ENCODE measurements at places on chromosomes 2 and 18. TPM values are rescaled to one million over a fixed set of nuclear protein-coding genes. Genes with fewer than 3 reads are reported as not detected.

GRCh38 chr2:236554629-236555282 lies 14.9 kb upstream of the ACKR3 start:
- DNase-seq: no peak

- DNase-seq: no peak
These were observed 306.1 kb downstream of the NOL4 start for GRCh38 chr18:33918571-33918970.

- DNase-seq: no peak
These were observed 439.1 kb upstream of the ID2 start for GRCh38 chr2:8242739-8243138.

DNA sequence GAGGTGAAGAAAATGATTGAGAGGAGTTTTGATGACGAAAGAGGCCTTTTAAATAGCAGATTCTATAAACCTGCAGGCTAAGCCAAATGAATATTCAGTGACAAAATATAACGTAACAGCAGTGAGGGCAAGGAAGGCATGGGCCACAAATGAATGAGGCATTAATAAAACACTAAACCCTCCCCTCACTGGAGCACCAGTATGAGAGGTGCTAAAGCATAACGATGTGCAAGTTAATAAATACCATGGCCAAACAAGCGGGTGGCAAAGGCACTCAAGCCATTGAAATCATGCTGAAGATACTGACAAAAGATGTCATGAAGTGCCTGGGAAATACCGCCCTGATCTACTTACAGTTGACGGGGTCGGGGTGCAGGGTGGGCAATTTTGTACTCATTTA lies 30.2 kb upstream of the LONRF2 start:
- no peak for DNase-seq

GRCh38 chr18:13165636-13166423 lies 52.7 kb upstream of the LDLRAD4 start:
- DNase-seq: no peak

GRCh38 chr2:101500180-101500579 lies 25.3 kb upstream of the RFX8 start:
- no peak for DNase-seq

DNA sequence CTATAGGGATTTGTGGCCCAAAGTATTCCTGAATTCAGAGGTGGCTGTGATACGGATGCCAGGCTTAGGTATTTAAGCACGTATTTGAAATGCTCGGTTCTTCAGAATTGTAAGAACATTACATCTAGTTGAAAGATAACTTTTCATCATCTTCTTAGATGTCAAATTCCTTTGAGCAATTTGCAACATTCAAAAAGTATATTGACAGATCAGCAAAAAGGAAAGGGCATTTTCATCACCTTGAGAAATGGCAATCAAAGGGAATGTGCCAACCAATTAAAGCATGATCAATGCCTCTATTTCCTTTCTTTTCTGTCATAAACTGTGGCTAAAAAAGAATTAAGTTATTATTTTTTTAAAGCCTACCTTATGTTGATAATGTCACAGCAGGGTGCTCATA lies 66.3 kb upstream of the LRRTM4 start:
- no peak for DNase-seq

DNA sequence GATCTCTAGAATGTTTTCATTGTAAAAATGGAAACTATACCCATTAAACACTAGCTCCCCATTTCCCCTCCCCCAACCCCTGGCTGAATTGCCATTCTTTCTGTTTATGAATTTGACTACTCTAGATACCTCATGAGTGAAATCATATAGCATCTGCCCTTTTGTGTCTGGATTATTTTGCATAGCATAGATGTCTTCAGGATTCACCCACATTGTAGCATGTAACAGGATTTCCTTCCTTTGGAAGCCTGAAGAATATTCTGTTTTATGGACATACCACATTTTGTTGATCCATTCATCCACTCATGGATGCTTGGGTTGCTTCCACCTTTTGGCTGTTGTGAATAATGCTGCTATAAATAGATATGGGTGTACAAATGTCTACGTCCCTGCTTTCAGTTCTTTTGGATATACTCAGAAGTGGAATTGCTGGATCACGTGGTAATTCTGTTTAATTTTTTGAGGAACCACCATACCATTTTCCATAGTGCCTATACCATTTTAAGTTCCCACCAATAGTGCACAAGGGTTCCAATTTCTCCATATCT lies 7.7 kb upstream of the ASB1 start:
- no peak for DNase-seq

DNA sequence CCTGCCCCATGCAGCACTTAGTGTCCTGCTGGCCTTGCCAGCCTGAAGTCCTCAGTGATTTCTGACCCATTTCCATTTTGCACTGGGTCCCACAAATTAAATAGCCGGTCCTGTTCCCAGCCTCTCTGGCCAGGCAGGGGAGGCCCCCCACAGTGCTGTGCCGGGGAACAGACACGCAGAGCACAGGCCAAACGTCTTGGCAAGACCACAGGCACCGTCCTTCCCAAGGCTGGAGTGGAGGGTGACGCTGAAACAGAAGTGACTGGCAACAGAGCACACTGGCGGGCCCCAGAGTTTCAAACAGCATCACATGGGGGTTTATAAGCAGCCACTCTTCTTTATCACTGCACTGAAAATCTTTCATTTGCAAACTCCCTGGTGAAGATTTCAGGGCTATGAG lies 52.2 kb downstream of the EDAR start:
- DNase-seq: no peak

DNA sequence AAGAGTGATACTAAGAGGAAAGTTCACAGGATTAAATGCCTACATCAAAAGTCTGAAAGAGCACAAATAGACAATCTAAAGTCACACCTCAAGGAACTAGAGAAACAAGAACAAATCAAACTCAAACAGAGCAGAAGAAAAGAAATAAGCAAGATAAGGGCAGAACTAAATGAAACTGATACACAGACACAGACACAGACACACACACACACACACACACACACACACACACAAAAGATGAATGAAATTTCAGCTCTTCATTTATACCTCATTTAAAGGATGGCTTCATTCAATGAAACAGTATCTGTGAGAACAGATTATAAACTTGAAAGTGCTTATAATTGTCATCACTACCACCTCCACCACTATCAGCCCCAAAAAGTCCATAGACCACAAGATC lies 428.9 kb downstream of the MBD2 start:
- DNase-seq: no peak

- DNase-seq: peak; percentile 6
These were observed 154.0 kb downstream of the DYSF start for GRCh38 chr2:71607151-71607889.

DNA sequence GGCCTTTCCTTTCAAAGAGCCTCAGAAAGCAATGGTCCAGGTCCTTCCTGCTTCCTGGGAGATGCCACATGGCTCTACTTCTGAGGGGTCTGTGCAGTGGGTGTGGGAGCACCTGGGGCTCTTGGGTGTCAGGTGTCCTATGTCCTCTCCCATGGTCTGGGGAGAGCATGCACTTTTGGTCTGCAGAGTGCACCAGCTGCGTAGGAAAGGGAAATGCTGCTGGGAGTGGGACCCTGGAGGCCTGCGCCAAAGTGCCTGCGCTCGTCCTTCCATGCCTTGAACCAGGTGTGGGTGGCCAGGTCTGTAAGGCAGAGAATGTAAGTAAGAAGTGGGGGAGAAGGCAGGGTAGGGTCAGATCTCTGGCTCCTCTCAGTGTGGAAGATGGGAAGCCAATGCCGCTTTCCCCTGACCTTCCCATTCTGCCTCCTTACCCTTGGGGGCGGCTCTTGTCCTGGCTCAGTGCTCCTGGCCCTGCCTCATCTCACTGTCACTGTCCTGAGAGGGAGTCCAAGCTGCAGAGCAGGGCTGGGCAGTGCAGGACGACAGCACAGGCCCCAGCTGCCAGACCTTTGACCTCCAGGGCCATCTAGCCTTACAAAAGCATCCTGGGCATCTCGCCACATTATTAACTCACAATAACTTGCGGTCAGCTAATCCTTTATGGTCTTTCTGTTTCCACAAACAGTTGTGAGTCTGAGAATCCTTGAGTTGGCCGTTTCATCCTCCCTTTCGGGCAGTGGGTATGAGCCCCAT lies 6.6 kb upstream of the PROM2 start:
- no peak for DNase-seq

- no peak for DNase-seq
These were observed 6.1 kb downstream of the MAB21L4 start for GRCh38 chr2:240889601-240890560.

DNA sequence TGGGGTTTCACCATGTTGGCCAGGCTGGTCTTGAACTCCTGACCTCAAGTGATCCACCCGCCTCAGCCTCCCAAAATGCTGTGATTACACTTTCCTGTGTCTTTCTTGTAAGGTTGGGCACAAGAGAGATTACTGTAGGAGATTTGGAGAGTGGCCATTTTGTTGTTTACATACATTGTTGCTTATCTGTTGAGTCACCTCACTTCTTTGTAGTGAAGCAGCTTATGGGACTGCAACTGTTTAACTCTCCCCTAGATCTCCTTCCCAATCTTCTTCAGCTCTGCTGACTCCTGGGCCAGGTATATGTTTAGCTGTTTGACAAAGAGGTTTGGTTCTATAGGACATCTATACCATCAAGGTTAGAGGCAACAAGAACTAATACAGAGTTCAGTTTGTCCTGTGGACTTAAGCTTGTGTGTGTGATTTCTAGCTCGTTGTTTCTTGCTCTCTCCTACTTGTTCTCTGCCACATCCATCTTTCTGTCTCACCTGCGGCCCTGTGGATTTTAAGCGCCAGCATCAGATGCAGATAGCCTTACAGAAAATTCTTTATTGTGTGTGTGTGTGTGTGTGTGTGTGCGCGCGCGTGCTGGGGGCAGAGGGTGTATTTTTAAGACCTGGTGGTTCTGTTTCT lies 95.4 kb downstream of the HAUS1 start:
- no peak for DNase-seq

GRCh38 chr18:32095900-32096229 lies 4.2 kb downstream of the RNF138 start:
- no peak for DNase-seq

- no peak for DNase-seq
These were observed 31.1 kb downstream of the KIF5C start for GRCh38 chr2:148906124-148906523.

- DNase-seq: no peak
These were observed 67.1 kb downstream of the DIS3L2 start for GRCh38 chr2:232028631-232029030.

The CTLA4 gene
- not detected for total RNA-seq

The CNTNAP5 gene
- 1.4 TPM for total RNA-seq

The AGFG1 gene
- 60.4 TPM for total RNA-seq

The KCNE4 gene
- 12.4 TPM for total RNA-seq

The ZNF396 gene
- total RNA-seq: 3.9 TPM

The UGT1A7 gene
- not detected for total RNA-seq

The MARS2 gene
- not detected for total RNA-seq

The SLC4A3 gene
- total RNA-seq: 3.0 TPM

Measured in uterus (tissue), 4 donors.